Activated CD4-positive, CD25-positive, alpha-beta regulatory T cell treated with anti-CD3 and anti-CD28 coated beads, Interleukin-2, amount 50 U/mL, for 72 hours (primary cell): ENCODE measurements at places on chromosomes 5 and 9.

GRCh38 chr5:96946381-96946780 is 10.5 kb downstream of the LNPEP start:
- no peak for DNase-seq

DNA sequence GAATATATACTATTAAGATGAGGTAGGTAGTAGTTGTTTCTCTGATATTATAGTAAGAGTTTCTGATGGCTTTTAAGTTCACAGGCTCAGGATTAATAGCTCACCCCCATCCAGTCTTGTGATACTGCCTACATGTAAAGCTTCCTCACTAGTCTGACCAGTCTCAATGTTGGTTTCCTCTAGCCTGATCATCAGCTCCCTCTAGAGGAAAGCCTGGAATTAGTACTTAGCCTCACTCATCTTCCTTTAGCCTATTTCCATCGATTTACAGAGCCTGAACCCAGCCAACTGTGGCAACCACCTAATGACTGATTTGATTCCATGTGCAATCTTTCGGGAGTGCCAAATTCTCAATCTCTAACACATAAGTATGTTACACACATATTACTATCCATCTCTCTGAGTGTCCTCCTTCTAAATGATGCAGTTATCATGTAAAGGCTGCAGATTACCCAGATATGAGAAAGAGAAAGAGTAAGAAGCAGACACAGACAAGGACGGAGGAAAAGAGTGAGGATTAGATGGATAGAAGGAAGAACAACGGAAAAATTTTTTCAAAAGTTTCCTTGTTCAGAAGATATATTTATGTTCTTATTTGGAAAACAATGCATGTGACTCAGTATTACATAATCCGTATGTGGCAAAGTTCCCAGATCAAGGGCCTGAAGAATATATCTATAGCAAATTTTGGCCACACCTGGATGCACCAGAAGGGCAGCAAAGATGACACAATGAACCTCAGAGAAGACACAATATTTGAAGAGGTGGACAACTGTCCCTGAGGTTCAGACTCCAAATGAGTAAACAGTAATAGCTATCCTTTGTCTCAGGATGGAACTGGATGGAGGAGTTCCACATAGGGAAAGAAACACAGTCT is 333.7 kb downstream of the ELAVL2 start:
- DNase-seq, result no peak

DNA sequence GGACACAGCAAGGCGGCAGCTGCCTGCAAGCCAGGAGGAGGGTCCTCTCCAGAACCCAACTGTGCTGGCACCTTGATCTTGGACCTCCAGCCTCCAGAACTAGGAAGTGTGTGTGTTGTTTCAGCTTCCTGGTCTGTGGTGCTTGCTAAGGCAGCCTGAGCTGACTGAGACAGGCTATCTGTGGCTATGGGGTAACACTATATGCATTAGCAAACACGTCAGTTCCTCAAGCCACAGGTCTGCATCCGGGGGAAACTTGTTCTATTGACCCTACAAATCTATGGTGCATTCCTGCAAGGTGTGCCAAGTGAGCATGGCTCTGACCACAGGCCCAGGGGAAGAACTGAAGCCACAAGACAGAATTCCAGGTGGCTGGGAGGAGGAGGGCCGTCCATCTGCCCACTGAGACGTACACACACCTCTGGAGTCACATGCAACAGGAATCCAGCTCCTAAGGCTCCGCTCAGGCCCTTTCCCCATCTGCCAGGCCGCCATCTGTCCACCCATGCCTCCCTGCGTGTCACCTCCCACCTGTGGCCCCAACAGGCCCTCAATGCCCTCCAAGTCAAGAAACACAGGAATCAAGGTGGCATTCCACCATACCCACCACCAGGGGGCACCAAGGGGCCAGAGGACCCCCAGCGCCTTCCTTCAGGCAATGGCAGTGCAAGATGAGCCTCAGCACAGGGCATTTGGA is 174.9 kb downstream of the ROR2 start:
- DNase-seq, result peak; percentile 63

DNA sequence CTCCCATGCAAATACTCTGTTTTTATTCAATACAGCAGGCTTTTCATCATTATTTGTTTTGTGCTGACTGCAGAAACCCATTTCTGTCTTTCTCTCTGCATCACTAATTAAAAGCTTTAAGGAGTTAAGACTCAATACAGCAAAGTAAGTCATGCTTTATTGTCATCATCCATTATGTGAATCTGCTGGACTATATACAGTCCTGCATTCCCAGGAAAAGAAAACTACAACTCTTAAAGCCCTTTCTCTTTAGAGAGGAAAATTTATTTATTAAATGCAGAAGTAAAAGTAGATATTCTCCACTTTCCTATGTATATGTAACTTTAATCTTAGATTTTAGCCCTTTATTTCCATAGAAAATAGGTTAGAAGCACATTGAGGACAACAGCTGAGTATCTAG is 706.6 kb upstream of the RGMB start:
- no peak for DNase-seq

DNA sequence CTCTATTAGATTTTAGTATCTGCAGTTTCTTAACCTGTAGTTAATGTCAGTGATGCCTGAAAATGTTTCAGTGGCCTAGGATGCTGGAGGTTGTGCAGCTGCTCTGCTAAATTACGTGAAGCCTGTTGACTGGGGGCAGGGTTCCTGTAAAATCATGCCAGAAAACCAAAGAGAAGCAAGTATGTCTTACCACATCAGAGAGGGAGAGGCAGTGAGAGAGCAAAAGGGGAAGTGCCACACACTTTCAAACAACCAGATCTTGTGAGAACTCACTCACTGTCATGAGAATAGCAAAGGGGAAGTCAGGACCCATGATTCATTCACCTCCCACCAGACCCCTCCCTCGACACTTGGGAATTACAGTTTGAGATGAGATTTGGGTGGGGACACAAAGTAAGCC is 83.9 kb upstream of the CYLC2 start:
- no peak for DNase-seq

DNA sequence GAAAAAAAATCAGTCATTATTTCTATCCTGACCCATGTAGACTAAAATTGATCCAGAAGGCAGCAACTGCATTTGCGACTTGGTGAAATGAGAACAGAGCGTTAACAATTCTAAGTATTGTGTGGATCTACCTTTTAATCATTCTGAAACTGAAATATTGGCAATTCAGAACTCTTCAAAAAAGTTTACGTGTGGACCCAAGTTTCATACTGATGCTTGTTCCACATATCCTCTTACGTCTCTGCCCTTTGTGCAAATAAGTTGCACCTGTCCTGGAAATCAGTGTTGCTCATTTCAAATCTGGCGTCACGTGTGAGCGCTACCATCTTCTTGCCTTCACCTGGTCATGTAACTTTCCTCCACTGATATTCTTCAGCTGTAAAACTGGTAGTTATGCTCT is 74.7 kb downstream of the NTRK2 start:
- no peak for DNase-seq

DNA sequence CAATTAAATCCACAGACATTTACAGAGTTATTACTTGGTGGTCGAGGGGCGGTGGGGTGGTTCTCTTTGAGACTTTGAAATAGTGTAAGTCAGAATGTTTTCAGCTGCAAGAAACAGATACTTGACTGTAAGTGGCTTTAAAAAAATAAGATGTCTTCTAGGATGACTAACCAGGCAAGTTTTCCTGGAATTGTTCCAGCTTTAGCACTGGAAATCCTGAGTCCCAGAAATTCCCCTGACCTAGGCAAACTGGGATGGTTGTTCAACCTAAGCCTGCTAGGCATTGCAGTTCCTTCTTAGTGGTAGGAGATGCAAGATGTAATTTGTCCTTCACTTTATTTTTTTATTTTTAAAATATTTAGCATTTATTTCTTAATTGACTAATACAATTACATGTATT is 169.5 kb upstream of the POC5 start:
- DNase-seq, result no peak

DNA sequence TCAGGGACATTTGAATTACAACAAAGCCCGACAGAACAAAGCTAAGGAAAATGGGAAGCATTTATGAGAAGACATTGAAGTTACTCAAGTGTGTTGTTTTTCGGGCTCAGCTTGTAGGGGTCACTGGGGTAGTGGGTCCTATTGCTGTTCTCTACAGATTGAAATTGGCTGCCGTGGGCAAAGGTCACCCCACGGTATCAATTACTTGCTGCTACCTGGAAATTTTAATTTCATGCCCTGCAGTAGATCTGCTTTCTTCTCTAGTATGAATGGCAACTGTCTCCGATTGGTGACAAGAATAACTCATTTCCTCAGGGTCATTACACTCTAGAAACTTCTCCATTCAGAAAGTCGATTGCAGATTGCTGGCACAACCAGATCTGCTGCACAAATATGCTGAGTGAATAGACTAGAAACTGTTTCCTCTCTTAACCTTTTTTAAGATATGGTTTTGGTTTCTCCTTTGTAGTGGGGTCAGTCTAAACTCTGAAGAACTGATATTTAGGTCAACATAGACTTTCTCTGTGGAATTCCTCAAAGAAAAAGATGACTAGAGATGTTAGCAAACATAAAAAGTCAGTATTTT is 454.1 kb downstream of the ARHGEF28 start:
- no peak for DNase-seq

DNA sequence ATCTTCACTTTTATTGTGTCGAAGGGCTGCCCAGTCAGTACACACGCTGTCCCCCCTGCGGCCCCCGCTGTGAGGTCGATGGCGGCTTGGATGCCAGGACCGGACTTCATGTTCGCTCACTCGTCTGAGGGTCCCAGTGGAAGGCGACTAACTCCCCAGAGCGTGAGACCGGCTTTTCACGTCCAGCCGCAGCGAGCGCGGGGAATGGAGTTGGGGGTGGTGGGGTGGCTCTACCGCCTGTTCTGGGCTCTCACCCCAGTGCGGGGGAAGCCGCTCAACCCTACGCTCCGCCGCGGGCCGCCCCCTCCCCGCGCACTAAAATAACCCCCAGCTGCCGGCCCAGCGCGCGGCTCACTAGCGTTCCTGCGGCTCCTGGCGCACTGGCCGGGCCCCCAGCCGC is at the start of gene SLC25A2:
Gene SLC25A2, minus strand, starts transcription at position 294 of the 400 bp plus-strand sequence. Its CDS starts 184 bp downstream, at position 110.
- DNase-seq, result no peak

DNA sequence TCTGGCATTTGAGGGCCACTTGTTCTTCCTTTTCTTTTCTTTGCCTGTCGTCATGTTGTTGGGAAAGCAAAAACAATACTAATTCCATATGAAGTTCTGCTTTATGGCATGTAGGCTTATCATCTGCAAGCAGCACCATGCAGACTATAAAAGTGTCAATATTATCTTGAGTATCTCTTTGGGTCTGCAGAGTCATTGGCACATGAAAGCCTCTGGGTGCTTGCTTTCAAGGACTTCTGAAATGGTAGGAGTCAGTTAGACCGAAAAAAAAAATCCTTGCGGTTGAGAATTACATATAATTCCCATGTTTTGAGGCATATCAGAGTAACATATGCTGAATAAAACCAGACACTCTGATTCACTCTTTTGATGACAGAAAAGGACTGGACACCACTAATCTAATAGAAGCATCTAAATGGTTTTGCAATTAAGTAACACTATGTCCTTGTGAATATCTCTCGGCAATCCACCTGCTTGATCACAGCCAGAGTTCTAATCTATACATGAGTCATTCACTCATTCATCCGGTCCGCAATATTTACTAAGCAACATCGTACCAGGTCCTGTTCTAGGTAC is 44.4 kb downstream of the GNAQ start:
- no peak for DNase-seq

GRCh38 chr9:119477197-119477596 is 108.0 kb upstream of the BRINP1 start:
- DNase-seq, result no peak

DNA sequence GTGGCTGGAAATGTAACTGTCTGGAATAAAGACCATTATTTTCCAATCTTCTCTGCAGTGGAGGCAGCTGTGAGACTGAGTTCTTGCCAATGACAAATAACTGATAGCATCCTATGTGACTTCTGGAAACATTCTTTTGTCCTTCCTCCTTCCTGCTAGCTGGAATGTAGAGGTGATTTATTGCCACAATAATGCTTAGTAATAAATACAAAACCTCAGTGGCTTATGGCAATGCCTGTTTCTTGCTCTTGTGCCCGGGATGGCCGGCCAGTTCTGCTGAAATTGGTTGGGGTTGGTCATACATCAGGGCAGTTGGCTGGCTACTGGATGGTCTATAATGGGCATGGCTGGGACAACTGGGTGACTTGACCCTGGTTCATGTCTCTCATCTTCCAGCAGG is 12.2 kb upstream of the TEX48 start:
- no peak for DNase-seq

GRCh38 chr9:18594837-18595236 is 120.9 kb downstream of the ADAMTSL1 start:
- DNase-seq, result no peak

GRCh38 chr5:111415053-111415452 is 97.3 kb downstream of the STARD4 start:
- no peak for DNase-seq

DNA sequence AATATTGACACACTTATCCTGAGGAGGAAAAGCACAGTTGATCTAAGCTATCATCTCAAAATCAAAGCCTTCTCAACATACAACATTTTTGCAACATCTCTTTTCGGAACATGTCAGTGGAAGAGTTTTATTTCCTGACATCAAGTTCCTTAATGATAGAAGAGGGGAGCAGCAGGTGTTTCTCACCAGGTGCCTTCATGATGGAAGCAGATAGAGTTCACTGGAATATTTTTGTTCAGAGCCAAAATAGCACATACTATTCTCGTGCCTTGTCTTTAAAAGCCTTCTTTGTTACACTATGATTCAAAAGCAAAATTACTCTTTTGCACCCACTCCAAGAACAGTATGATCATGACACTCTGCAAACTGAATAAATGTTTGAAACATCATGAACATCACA is 176.9 kb upstream of the CCNG1 start:
- DNase-seq, result no peak

DNA sequence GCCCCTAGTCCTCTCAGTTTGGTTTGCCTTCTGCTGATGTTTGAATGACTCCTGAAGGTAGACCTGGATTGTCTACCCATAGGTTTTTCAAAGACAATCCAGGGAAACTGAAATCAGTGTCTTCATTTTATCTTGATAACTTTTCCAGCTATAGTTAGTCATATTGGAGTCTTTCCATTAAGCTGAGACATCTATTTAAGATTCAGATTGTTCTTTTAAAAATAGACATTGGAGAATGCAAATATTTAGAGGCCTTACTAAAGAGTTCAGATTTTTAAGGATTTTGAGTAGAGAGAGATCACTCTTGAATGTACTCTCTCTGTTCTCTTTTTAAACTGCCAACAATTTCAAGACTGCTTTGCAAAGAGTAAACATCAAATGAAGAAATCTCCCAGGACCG is 69.1 kb downstream of the GDNF start:
- no peak for DNase-seq

- no peak for DNase-seq
Measured at GRCh38 chr5:86981898-86982297, 285.8 kb upstream of the RASA1 start.

- DNase-seq, result no peak
Measured at GRCh38 chr5:117414926-117415325, 840.3 kb upstream of the SEMA6A start.

GRCh38 chr9:119827126-119827525 is 457.9 kb upstream of the BRINP1 start:
- no peak for DNase-seq

- DNase-seq, result no peak
Measured at GRCh38 chr5:82204567-82204966, 73.6 kb downstream of the RPS23 start.

GRCh38 chr5:142795251-142795650 is 25.1 kb downstream of the ARHGAP26 start:
- no peak for DNase-seq
